ENCODE measurements at places on chromosomes 1 and 21. TPM values are rescaled to one million over a fixed set of nuclear protein-coding genes. Genes with fewer than 3 reads are reported as not detected.

Gene SELP
- polyA plus RNA-seq = 1.4 TPM

Gene RAB3GAP2
- polyA plus RNA-seq = 24.1 TPM

Gene LCE2C
- polyA plus RNA-seq = not detected

Gene PTPRC
- 915 TPM for polyA plus RNA-seq

Gene DNAJC28
- 0.98 TPM for polyA plus RNA-seq

Gene AMY1C
- not detected for polyA plus RNA-seq

Gene CFHR3
- polyA plus RNA-seq = not detected

Gene PBX1
- polyA plus RNA-seq = 0.06 TPM

Gene LCE1C
- polyA plus RNA-seq = not detected

Gene BCL2L15
- 0.75 TPM for polyA plus RNA-seq

Gene GJA4
- not detected for polyA plus RNA-seq

Gene SYCP1
- polyA plus RNA-seq = not detected

Gene NMNAT2
- polyA plus RNA-seq = not detected

Gene UBE2U
- not detected for polyA plus RNA-seq

Gene DAB1
- 3.6 TPM for polyA plus RNA-seq

Gene ORC1
- 0.25 TPM for polyA plus RNA-seq

Gene LIN28A
- polyA plus RNA-seq = not detected

Gene SIK1
- polyA plus RNA-seq = not detected

Gene CTSS
- polyA plus RNA-seq = 146 TPM

Gene PHC2
- 26.3 TPM for polyA plus RNA-seq

Gene FABP3
- polyA plus RNA-seq = not detected

Gene PADI2
- polyA plus RNA-seq = not detected

Gene GSTM5
- not detected for polyA plus RNA-seq

Gene ADGRB2
- polyA plus RNA-seq = not detected

Gene TTC39A
- not detected for polyA plus RNA-seq

Gene IRF6
- not detected for polyA plus RNA-seq

Gene WDR64
- polyA plus RNA-seq = not detected

Gene FMO1
- not detected for polyA plus RNA-seq

Gene MATN1
- polyA plus RNA-seq = 1.2 TPM

Gene SUSD4
- polyA plus RNA-seq = 9.5 TPM

Gene IFI44L
- polyA plus RNA-seq = 13.6 TPM

Gene ETNK2
- polyA plus RNA-seq = 3.3 TPM

Gene PTCH2
- polyA plus RNA-seq = not detected

Gene SPRR5
- polyA plus RNA-seq = not detected

Gene LCE2A
- not detected for polyA plus RNA-seq

Gene CCDC27
- not detected for polyA plus RNA-seq

Gene GJA5
- not detected for polyA plus RNA-seq

Gene SPATA1
- not detected for polyA plus RNA-seq

Gene DIRAS3
- polyA plus RNA-seq = not detected

Gene SIM2
- 0.07 TPM for polyA plus RNA-seq

Gene SLC1A7
- not detected for polyA plus RNA-seq

Gene CAMK1G
- not detected for polyA plus RNA-seq

Gene HMGCL
- polyA plus RNA-seq = 32.3 TPM

Gene SPATA21
- polyA plus RNA-seq = not detected

Gene SYT11
- polyA plus RNA-seq = 15.8 TPM

Gene ATP5IF1
- 383 TPM for polyA plus RNA-seq

Gene TEDDM1
- not detected for polyA plus RNA-seq

Gene SPRR2G
- not detected for polyA plus RNA-seq

Gene AUNIP
- polyA plus RNA-seq = not detected

Gene ADGRL2
- not detected for polyA plus RNA-seq

Gene CFHR5
- polyA plus RNA-seq = not detected

Gene SPATA6
- polyA plus RNA-seq = 2.7 TPM

Gene C1QB
- not detected for polyA plus RNA-seq

Gene HMCN1
- polyA plus RNA-seq = not detected

Gene BNIPL
- not detected for polyA plus RNA-seq
